ENCODE measurements at places on chromosomes 11 and 22. TPM values are rescaled to one million over a fixed set of nuclear protein-coding genes. Genes with fewer than 3 reads are reported as not detected.

GRCh38 chr11:31417816-31418215 is 48.2 kb downstream of the DNAJC24 start:
- no peak overlapping the region for H3K4me3 ChIP-seq
- H3K36me3 ChIP-seq, result no peaks in the 10 kb centered on the region
- H3K27me3 ChIP-seq, result no peaks in the 10 kb centered on the region
- H3K4me1 ChIP-seq, result peaks cover 1% of the 10 kb centered on the region
- H3K27ac ChIP-seq, result no peak overlapping the region

GRCh38 chr11:32723332-32723731 is 71.1 kb downstream of the CCDC73 start:
- no peaks in the 10 kb centered on the region for H3K4me1 ChIP-seq
- no peak for DNase-seq
- no peak overlapping the region for H3K27ac ChIP-seq
- H3K27me3 ChIP-seq, result peaks cover 9% of the 10 kb centered on the region
- no peaks in the 10 kb centered on the region for H3K36me3 ChIP-seq
- no peak overlapping the region for H3K4me3 ChIP-seq

GRCh38 chr11:121557348-121557747 is 104.6 kb upstream of the SORL1-AS1 start:
- peaks cover 54% of the 10 kb centered on the region for H3K27me3 ChIP-seq
- H3K27ac ChIP-seq, result no peak overlapping the region
- no peaks in the 10 kb centered on the region for H3K4me1 ChIP-seq
- H3K36me3 ChIP-seq, result no peaks in the 10 kb centered on the region
- no peak for DNase-seq

DNA sequence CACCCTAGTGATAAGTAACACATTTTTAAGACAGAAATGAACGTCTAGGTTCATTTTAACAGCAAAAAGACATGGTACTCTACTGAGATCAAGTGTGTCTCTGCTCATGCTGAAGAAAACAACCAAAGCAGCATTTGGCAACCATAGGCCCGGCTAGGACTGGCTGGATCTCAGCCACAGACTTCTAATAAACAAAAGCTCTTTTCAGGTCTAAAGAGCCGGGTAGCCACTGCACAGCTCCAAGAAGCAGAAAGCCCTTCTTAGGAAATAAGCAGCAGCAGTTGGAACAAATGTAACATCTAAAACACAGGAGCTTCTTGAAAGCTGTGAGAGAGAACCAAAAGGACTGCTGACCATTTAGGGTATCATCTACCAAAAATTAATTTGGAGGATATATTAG is 37.6 kb downstream of the PITPNB start:
- no peak overlapping the region for H3K4me3 ChIP-seq
- H3K27me3 ChIP-seq, result no peaks in the 10 kb centered on the region
- no peaks in the 10 kb centered on the region for H3K36me3 ChIP-seq
- peak; percentile 34 for DNase-seq

ART1 gene
- total RNA-seq, result not detected

DNA sequence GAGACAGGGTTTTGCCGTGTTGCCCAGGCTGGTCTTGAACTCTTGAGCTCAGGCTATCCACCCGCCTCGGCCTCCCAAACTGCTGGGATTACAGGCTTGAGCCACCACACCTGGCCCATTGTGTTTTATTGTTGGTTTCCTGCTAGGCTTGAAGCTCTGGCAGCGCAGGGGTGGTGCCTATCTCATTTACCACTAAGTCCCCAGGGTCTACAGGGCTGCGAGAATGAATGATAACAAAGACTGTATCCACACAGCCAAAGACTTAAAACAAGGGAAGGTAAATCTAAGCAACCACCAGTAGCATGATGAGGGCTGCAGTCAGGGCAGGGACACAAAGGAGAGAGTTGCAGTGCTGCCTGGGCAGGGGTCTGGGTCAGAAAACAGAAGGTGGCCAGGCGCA is 37.3 kb upstream of the XBP1 start:
- no peak overlapping the region for H3K4me3 ChIP-seq
- H3K27me3 ChIP-seq, result no peaks in the 10 kb centered on the region
- H3K27ac ChIP-seq, result no peak overlapping the region
- H3K36me3 ChIP-seq, result no peaks in the 10 kb centered on the region
- no peaks in the 10 kb centered on the region for H3K4me1 ChIP-seq

- H3K27ac ChIP-seq, result peak overlapping the region; percentile 67
- H3K4me3 ChIP-seq, result no peak overlapping the region
- no peaks in the 10 kb centered on the region for H3K27me3 ChIP-seq
- H3K36me3 ChIP-seq, result no peaks in the 10 kb centered on the region
- H3K4me1 ChIP-seq, result peaks cover 34% of the 10 kb centered on the region
Observed at GRCh38 chr11:113553915-113554314, 78.7 kb upstream of the DRD2 start.

DNA sequence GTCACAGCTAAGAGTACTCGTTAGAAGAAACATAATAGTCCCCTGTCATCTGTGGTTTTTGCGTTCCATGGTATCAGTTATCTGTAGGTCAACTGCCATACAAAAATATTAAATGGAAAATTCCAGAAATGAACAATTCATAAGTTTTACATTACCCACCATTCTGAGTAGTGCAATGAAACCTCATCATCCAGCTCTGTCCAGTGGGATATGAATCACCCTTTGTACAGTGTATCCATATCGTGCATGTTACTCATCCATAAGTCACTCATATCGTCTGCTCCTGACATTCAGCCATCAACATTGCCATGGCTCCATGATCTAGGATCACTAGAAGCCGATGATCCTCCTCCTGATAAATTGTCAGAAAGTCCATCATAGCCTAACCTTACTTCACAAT is 174.9 kb upstream of the C11orf87 start:
- no peak overlapping the region for H3K4me3 ChIP-seq
- no peaks in the 10 kb centered on the region for H3K36me3 ChIP-seq
- peaks cover 16% of the 10 kb centered on the region for H3K4me1 ChIP-seq
- no peaks in the 10 kb centered on the region for H3K27me3 ChIP-seq

CRACR2B gene
- total RNA-seq, result 0.38 TPM

- peaks cover 8% of the 10 kb centered on the region for H3K27me3 ChIP-seq
- no peaks in the 10 kb centered on the region for H3K36me3 ChIP-seq
- H3K4me1 ChIP-seq, result no peaks in the 10 kb centered on the region
- peak; percentile 16 for DNase-seq
- no peak overlapping the region for H3K27ac ChIP-seq
- H3K4me3 ChIP-seq, result no peak overlapping the region
Observed at GRCh38 chr22:44608597-44609399, 93.2 kb upstream of the PRR5 start.

DESI1 gene
- total RNA-seq, result 24.3 TPM
